ENCODE measurements at places on chromosomes 4 and X. TPM values are rescaled to one million over a fixed set of nuclear protein-coding genes. Genes with fewer than 3 reads are reported as not detected.

GRCh38 chr4:39937683-39938268 lies 39.9 kb downstream of the PDS5A start:
- no peak for DNase-seq

DNA sequence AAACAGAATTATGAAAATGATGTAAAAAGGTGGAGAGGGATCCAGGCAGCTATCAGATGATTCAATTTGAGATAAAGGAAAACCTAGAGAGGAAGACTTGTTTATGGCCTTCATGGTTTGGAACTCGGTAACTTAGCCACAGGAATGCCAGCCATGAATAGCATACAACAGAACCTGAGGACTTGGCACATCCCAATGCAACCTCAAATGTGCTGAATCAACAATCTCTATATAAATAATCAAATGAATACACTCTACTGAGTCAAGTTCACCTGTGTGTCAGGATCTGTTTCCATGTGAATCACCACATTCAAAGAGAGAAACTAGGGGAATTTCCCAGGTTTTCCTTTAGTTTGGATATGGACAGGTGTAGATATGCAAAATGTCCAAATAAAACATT lies 86.9 kb downstream of the MBNL3 start:
- DNase-seq, result no peak

GRCh38 chr4:180028682-180029081 lies 2214.5 kb upstream of the TENM3 start:
- no peak for DNase-seq

NPY2R gene
- not detected for total RNA-seq

DNA sequence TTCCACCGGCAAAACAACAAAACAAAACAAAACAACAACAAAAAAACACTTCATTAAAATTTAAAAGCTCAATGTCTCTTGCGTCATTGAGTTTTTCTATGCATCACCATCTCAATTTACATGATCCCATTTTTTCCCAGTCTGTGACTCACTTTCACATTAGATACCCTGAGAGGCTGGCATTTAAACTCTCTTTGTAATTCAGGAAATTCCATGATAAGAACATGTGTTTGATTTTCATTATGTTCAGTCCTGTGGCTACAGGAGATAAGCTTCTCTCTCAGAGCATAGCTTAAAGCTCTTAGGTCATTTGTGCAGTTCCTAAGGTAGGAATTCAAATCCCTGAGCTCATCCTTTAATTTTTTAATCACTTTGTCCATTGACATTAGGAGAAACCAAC lies 104.6 kb downstream of the NBDY start:
- no peak for DNase-seq

GSX2 gene
- total RNA-seq, result not detected

- DNase-seq, result no peak
Observed at GRCh38 chr4:3407171-3407771, 34.5 kb upstream of the HGFAC start.

FAT1 gene
- total RNA-seq, result 224 TPM

EXOSC9 gene
- total RNA-seq, result 33.5 TPM

SCARB2 gene
- 97.0 TPM for total RNA-seq

GRCh38 chrX:72568406-72569092 lies 4.1 kb downstream of the HDAC8 start:
- no peak for DNase-seq

DNA sequence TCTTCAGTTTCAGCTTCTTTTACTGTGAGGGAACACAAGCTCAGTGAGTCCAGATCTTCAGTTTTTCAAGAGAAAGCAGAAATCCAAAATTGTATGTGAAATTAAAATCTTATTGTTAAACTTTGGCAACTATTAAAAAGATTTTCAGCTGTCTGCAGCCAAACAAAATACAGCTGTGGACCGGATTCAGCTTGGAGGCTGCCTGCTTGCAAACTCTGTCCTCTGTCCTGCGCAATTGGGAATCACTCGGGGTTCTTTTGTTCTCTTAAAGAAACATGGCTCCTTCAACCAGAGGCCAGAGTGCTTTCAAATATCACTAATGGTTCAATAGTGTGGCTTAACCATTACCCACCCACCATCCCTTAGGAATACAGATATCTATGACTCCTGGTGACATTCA lies 201.2 kb downstream of the CHIC2 start:
- no peak for DNase-seq

GRCh38 chr4:115113506-115114106 lies at the start of gene NDST4:
NDST4 (minus strand) TSS chr4:115113620; CDS start chr4:115077036, 36,584 bp downstream.
- DNase-seq, result no peak

DNA sequence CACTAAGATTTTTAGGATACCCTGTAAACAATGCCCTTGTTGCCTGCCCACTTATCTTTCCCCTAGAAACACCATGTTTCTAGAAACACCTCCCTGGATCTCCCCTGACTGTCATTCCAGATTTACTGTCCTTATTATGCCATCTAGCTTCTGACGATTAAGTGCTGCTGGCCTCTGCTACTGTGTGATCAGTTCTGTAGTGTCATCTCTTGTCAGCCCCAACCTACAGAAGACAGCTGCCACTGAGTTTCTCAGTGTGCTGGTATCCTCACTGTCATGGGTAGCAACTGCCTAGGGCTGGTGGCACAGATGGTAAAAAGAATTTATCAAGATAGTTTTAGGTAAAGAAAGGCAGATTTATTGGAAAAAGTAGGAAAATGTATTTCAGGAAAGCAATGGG lies 68.7 kb upstream of the WWC2 start:
- DNase-seq, result no peak

DNA sequence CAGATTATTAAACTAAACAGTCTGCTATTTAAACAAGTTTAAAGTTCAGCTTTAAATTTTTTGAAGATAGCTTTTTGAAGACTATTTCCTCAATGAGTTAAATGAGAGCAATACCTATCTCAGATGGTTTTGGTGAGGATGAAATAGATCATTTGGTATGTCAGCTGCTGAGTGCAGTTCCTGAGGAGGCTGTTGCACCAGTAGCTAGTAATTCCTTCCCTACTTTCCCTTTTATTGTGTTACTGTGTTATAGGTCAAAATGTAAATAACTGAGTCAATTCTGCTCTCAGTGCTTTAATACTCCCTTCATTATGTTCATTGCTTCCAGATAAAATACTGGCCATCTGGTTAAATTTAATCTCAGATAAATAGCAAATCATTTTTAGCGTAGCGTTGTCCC lies 48.6 kb downstream of the BMPR1B start:
- DNase-seq, result no peak

DNA sequence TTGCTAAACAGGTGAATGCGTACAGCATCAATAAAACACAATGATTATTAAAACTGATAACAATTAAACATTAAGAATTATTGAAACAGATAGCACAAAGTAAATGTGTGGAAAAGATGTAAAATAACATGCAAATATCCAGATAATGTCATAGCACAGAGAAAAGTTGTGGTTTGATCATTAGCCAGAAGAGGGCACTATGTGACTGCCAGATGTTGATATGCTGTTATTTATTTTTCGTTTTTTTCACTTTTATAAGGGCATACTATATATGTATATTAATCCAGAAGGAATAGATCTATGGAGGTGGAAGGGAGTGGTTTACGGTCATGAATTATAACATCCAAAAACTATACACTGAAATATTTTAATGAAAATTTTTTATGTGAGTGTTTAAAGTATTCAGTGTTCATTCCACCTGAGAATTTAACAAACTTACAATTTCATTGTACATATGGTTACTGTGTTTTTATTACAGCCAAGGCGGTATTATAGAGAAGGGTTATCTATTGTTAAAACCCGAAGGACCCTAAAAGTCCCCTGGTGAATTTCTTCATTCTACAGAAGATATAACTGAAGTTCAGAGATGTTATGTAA lies 211.9 kb upstream of the UGT8 start:
- no peak for DNase-seq
